GM12891 (cell line): ENCODE measurements at places on chromosomes 7 and 10.

DNA sequence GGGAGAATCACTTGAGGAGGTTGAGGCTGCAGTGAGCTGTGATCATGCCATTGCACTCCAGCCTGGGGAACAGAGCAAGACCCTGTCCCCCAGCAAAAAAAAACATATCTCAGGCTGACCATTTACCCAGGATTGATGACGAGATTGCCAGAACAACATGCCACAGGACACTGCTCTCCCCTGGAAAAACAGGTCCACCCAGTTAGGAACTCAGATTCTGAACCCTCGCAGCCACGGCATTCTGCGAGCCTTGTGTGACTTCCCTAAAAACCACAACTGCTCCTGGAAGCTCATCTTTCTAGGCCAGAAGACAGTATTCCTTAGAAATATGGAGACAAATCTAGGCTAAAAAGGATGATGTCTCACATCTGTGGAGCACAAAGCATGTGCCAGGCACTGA lies 42.1 kb upstream of the SH2B2 start:
- DNase-seq: no peak

DNA sequence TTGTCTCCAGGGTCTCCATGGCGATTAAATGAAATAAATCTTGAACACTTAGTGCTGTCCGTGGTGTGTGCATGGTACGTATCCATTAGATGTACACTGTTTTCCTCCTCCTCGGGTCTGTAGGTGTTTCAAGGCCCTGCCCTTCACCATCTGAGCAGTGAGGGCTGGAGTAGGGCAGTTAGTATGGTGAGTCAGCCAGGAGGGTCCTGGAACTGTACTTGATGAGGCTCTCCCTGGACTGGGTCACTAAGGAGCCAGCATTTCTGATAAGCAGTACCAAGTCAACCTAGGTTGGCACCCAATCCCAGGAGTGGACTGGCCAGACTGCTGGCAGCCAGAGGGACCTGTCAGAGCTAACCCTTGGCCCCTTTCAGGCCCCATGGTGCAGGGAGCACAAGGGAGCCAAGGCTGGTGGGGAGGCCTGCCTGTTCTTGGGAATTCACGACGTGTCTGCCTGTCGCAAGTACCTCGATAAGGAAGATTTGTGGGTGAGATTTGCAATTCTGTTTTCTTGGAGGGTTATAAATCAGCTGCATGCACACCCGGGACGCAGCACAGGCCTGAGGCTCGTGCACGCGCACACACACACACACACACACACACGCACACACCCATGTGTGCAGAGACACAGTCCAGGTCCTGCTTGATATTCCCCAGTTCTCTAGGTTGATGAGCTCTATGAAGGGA lies 114.2 kb downstream of the ZMIZ1 start:
- DNase-seq: no peak

DNA sequence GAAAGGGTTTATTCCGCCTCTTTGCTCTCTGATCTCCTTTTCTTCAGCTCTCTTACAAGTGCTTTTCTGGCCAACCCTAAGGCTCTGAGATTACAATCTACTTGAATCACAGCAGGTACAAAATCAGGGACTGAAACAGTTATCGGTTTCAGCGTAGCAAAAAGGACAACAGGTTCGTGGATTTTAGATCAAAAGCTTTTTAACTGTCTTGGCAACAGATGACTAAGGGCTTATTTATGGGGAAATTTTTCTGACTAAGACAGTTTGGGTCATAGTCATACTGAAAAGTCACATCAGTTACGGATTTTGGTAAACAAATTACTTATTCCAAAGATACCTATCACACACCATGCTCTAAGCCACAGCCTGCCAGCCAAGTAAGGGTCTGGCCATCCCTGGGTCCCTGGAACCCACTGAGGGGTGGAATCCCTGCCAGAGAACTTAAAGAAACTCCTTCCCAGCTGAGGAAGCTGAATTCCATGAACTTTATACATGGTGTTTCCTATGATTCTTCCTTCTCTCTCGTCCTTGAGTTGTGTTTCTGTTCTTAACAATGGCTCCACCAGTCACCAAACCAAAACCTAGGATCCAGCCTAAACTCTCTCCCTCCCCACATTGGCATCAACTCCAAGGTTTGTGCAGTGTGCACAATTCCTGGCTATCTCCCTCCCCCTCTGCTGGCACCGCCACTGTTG lies 169.3 kb downstream of the FAM107B start:
- no peak for DNase-seq

GRCh38 chr10:9926881-9927280 lies 1090.8 kb upstream of the CELF2 start:
- no peak for DNase-seq

DNA sequence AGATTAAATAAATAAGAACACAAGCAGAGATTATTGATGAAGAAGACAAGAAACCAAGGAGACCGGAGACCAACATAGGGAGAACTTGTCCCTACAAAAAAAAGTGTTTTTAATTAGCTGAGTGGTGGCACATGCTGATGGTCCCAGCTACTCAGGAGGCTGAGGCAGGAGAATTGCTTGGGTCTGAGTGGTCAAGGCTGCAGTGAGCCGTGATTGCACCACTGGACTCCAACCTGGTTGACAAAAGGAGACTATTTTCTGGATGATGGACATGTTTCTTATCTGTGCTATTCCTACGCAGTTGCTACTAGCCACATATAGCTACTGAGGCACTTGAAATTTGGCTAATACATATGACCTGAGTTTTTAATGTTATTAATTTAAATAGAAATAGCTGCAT lies 9.7 kb downstream of the IKZF5 start:
- no peak for DNase-seq

DNA sequence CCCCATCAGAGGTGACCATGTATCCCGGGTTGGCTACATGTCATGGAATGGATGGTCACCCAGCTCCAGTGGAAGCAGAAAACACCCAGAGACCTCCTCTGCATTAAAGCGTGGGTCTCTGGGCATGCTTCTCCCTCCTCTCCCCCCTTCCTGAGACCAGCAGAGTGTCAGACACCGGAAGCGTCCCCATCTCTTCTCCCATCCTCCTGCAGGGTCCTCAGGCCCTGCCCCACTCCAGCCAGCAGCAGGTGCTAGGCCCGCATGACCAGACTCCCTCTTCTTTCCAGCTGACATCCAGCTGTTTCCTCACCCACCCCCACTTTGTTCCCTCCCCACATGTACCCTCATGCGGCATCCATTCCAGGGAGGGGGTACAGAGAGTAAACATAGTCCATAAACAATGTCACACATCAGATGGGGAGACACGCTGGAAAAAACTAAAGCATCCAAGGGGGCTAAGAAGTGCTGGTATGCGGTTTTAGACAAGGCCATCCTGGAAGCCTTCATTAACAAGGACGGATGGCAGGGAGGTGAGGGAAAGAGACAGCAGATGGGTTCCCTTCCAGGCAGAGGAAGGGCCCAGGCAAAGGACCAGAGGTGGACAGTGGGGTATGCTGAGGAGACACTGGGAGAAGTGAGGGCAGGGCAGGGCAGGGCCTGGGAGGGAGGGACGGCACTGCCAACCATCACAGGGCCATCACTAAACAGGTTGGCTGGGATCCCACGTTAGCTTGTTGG lies 12.5 kb upstream of the SLC18A3 start:
- no peak for DNase-seq

DNA sequence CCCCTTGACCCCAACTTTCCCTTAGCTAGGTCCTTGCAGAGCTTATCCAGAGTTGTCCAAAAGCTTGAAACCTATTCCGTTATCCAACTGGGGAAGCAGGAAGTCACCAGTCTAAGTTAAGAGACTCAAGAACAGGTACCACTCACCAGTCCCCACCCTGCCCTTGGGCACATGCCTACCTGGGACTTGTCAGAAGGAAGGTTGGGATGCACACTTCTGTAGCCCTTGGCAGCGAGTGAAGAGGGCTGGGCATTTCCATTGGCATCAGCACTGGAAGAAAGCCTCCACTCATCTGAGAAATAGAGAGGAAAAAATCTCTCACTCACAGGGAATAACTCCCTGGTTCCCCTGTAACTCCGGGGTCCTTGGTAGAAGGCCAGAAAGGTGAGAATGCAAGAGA lies 131.0 kb upstream of the PDLIM1 start:
- DNase-seq: no peak

GRCh38 chr10:91418416-91418815 lies 8.3 kb downstream of the HECTD2 start:
- no peak for DNase-seq

GRCh38 chr7:92843034-92843760 lies 6.8 kb upstream of the CDK6 start:
- DNase-seq: no peak

GRCh38 chr10:100744136-100744986 lies 1.0 kb upstream of the PAX2 start:
- no peak for DNase-seq

DNA sequence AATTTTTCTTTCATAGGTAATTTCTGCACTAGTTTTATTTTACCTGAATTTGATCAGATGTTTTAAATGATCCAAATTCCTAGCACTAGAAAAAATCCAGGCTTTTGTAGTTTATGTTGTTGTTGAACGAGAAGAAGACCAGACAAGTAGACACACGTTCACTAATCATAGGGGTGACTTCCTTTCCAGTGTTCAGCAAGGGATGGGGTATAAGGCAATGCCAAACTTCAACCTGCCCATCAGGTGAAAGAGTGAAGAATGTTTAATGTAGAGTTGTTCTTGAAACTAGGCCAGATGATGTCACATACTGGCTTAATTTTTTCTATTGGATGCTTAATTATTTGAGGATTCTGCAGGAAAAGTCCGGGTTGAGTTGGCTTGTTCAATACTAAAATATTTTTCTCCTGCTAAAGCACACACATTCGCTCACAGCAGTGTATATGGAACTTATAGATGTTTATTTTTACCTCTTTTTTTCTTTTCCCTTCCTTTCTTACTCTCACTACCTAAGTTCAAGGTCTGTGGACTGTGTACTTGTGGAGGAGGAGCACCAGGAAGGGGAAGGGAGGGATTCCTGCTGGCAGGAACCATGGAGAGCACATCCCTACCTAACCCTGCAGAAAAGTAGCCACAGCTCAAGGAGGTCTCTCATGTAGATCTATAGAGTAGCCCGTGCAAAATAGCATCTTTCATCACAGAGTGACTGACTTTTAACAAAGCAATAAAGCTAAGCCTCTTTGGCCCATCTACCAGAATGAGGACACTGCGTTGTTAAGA lies 23.1 kb upstream of the AKR1E2 start:
- DNase-seq: no peak

GRCh38 chr7:118045629-118046028 lies 138.3 kb upstream of the LSM8 start:
- no peak for DNase-seq

- DNase-seq: no peak
Measured at GRCh38 chr10:130190737-130191115, 54.5 kb downstream of the GLRX3 start.

DNA sequence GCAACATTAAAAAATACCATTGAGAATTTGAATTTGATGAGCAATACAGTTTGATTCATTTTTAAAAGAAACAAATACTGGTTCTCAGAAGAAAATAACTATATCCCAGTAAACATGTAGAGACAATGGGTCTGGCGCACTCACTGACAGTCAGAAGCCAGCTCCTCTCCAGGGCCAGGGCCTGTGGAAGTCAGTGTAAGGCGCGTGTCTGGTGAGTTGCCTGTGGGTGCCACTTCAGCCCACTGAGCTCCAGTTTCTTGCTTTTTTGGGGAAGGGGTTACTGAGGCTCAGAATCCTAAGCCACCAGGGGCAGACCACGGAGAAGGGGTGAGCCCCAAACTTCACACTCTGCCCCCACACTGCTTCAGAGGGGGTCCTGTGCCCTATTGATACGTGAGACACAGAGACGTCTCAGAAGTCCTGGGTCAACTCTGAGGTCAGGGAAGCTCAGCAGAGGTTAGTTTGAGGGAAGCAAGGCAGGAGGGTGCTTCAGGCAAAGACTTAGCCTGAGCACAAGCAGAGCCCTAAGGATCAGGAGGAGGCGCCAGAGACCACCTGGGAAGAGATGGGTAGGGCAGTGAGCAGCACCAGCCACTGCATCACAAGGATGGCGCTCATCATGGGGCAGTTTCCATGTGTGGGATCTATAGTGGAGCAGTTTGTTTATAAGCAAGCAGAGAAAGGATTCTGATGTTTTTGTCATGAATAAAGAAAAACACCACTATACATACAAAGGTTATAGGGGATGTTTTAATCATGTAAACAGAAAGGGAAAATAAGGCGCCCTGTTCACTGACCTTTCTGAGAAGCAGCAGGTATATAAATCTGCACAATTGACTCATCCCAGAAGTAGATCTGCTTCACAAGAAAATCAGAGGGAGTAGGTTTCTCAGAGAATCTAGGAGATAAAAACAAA lies 95.7 kb downstream of the PKD1L1 start:
- no peak for DNase-seq

GRCh38 chr10:76432016-76433012 lies 1000.9 kb downstream of the LRMDA start:
- DNase-seq: no peak

DNA sequence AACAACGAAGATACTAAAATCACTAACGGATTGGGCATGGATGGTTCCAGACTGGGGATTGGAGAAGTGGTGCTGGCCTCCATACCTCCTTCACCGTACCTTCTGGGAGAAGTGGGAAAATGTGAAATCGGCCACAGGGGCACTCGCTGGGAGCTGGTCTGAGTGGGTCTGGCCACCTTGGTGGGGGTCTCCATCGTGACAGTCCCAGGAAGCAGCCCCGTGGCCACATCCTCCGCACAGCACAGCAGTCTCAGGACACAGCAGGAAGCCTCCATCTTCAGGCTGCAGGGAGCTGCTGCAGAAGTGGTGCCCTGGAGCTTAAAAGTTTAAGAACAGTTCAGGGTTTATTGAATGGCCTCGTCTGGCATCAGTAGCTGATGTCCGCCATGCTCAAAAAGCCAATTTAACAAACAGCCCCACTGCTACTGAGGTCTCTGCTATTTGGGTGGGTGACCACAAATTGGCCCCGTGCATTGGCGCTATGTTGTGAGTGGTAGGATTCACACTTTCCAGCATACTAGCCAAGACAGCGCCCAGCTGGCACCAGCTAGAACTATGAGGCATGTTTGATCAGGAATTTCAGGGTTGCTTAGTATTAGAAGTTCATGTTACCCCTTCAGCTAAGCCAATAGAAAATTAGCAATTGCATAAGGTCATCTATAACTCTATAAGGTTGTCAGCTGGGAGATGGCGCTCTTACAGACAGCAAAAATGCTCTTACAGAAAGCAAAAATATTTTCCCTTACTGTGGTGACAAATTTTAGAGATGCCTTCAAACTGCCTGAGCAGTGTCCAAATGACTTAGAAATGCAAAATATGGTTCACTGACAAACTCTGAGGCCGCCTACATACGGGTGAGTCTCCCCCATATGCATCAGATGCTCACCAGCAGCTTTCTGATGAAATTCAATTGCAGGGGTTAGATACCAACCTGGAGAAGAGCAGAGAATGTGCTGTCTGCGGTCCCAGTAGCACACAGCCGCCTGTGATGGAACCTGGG lies 17.0 kb downstream of the PKD1L1 start:
- no peak for DNase-seq

DNA sequence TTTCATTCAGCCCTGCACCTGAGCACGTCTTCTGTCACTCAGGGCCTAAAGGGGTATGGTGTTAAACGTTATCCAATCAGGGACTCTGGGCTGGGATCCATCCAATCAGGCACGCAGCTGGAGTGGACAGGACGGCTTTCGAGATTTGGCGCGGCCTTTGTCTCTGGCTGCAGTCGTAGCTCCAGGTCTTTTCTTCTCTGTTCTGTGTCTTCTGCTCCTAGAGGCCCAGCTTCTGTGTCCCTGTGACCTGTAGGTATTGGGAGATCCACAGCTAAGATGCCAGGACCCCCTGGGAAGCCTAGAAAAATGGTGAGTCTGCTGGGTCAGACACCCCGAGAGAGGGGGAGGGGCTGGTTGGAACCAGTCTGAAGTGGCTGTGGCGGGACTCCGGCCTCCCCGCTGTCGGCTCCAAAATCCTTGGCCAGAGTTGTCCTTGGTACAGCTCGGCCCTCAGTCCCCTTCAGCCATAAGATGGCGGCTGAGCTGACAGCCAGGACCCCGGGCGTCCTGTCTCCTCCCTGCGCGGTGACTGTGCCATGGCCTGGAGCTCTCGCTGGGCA lies 11.7 kb upstream of the ZNF680 start:
- DNase-seq: no peak
